ENCODE measurements at places on chromosomes 6 and 20. TPM values are rescaled to one million over a fixed set of nuclear protein-coding genes. Genes with fewer than 3 reads are reported as not detected.

Gene RAB44
- total RNA-seq, result under 0.01 TPM

Gene EMILIN3
- not detected for total RNA-seq

Gene LTA
- total RNA-seq, result not detected

Gene LIN28B
- total RNA-seq, result not detected

Gene RIMS1
- total RNA-seq, result 14.0 TPM

Gene RSPH9
- 0.09 TPM for total RNA-seq

Gene OR2B6
- not detected for total RNA-seq

Gene CLIC5
- total RNA-seq, result not detected

Gene FOXA2
- total RNA-seq, result not detected

Gene MMP24
- total RNA-seq, result 0.63 TPM

Gene APOM
- 0.19 TPM for total RNA-seq

Gene ZBP1
- not detected for total RNA-seq

Gene KHDC1
- 0.85 TPM for total RNA-seq

Gene POLR1H
- 42.6 TPM for total RNA-seq

Gene HFE
- 2.4 TPM for total RNA-seq

Gene PDYN
- total RNA-seq, result not detected

Gene FAM83B
- not detected for total RNA-seq

Gene ZC2HC1B
- total RNA-seq, result not detected

Gene GABRR2
- total RNA-seq, result 0.19 TPM

Gene SNAP91
- not detected for total RNA-seq

Gene TFAP2B
- total RNA-seq, result not detected

Gene RBM24
- 3.3 TPM for total RNA-seq

Gene CNBD2
- 3.1 TPM for total RNA-seq

Gene CCN2
- total RNA-seq, result 276 TPM

Gene ARHGAP18
- 68.3 TPM for total RNA-seq

Gene FABP7
- not detected for total RNA-seq

Gene COL9A1
- total RNA-seq, result not detected

Gene SYTL3
- 2.6 TPM for total RNA-seq

Gene MUCL3
- not detected for total RNA-seq

Gene RPS21
- 1,978 TPM for total RNA-seq

Gene EPHA7
- total RNA-seq, result 0.09 TPM

Gene TSPO2
- total RNA-seq, result not detected

Gene LBP
- not detected for total RNA-seq

Gene PNPLA1
- not detected for total RNA-seq

Gene SLC22A16
- not detected for total RNA-seq

Gene CAPN11
- total RNA-seq, result 1.9 TPM

Gene SSTR4
- total RNA-seq, result not detected

Gene MAS1
- total RNA-seq, result not detected

Gene C6orf58
- not detected for total RNA-seq

Gene ERVFRD-1
- total RNA-seq, result not detected

Gene CFB
- total RNA-seq, result 4.7 TPM

Gene SRF
- total RNA-seq, result 15.7 TPM

Gene POM121L2
- total RNA-seq, result not detected

Gene TNF
- not detected for total RNA-seq

Gene EPPIN
- total RNA-seq, result not detected

Gene GGTLC1
- not detected for total RNA-seq

Gene ABHD16B
- total RNA-seq, result not detected

Gene CST5
- total RNA-seq, result not detected

Gene C6orf132
- 0.85 TPM for total RNA-seq

Gene ADAM33
- not detected for total RNA-seq

All from endothelial cell of coronary artery (primary cell).